ENCODE measurements at places on chromosomes 4 and X.

- peak overlapping the region; percentile 92 for H3K4me3 ChIP-seq
- H3K27ac ChIP-seq = peak overlapping the region; percentile 50
- H3K36me3 ChIP-seq = no peaks in the 10 kb centered on the region
These were observed 16.0 kb downstream of the UTP3 start for GRCh38 chr4:70704215-70704930.

DNA sequence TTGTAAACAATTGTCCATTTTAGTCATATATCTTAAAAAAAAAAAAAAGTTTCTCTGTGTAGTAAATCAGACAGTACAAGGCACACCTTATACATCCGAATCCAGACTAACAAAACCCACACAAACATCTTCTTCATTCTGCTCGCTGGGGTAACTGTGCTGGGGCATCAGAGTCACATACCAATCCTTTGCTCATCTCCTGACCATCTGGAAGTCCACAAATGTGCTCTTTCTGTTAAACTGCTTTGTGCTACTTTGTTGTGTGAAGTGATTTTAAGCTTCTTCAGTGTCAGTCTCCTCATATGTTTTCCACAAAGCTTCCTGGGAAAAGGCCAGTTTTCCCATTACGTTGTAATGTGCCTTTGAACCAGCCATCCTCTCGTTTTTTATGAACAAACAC is 86.2 kb upstream of the CBR4 start:
- peaks cover 3% of the 10 kb centered on the region for H3K36me3 ChIP-seq
- H3K27ac ChIP-seq = no peak overlapping the region
- no peak for DNase-seq
- H3K4me3 ChIP-seq = no peak overlapping the region

DNA sequence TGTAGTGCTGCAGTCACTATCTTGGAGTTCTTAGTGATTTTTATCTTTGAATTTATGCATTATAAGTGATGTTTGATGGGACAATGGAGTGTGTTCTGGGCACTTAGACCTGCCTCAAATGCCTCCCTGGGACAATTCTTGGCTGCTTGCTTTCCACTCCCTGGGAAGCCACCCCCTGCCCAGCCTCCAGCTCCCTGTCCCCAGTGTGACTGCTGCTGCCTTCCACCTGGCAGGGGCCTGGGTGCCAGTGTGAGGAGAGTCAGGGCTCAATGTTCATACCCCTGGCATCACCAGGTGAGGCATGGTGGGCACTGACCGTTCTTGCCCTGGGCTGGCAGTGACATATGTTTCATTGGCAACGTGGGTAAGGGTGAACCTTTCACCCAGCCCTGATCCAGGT is 14.8 kb downstream of the MSX1 start:
- H3K27me3 ChIP-seq = peaks cover 25% of the 10 kb centered on the region
- H3K27ac ChIP-seq = no peak overlapping the region
- H3K4me3 ChIP-seq = no peak overlapping the region
- H3K4me1 ChIP-seq = no peaks in the 10 kb centered on the region
- H3K36me3 ChIP-seq = no peaks in the 10 kb centered on the region

DNA sequence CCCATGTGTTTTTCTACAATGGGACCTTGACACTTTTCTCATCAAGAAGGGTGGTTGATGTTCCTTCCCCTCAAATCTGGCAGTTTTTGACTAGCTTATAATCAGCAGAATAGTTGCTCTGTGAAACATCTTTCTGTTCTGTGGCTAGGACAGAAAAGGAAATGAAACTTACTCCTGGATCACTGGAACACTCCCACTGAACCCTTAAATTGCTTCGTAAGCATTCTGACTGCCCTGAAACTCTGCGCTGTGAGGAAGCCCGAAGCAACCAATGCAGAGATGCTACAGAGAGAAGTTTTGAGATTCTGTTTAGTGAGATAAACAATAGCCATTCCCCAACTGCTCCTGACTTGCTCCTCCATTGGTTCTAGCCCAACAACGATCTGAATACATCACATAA is 602.2 kb downstream of the CENPC start:
- DNase-seq = no peak
- no peaks in the 10 kb centered on the region for H3K36me3 ChIP-seq
- no peaks in the 10 kb centered on the region for H3K4me1 ChIP-seq
- H3K27ac ChIP-seq = no peak overlapping the region
- no peaks in the 10 kb centered on the region for H3K27me3 ChIP-seq

GRCh38 chr4:147984065-147984777 is 252.3 kb downstream of the ARHGAP10 start:
- H3K4me3 ChIP-seq = no peak overlapping the region
- H3K36me3 ChIP-seq = no peaks in the 10 kb centered on the region
- no peaks in the 10 kb centered on the region for H3K27me3 ChIP-seq
- no peak for DNase-seq

GRCh38 chrX:47097018-47097417 is 18.8 kb downstream of the RGN start:
- H3K36me3 ChIP-seq = no peaks in the 10 kb centered on the region
- H3K27me3 ChIP-seq = no peaks in the 10 kb centered on the region
- no peaks in the 10 kb centered on the region for H3K4me1 ChIP-seq
- H3K4me3 ChIP-seq = no peak overlapping the region

DNA sequence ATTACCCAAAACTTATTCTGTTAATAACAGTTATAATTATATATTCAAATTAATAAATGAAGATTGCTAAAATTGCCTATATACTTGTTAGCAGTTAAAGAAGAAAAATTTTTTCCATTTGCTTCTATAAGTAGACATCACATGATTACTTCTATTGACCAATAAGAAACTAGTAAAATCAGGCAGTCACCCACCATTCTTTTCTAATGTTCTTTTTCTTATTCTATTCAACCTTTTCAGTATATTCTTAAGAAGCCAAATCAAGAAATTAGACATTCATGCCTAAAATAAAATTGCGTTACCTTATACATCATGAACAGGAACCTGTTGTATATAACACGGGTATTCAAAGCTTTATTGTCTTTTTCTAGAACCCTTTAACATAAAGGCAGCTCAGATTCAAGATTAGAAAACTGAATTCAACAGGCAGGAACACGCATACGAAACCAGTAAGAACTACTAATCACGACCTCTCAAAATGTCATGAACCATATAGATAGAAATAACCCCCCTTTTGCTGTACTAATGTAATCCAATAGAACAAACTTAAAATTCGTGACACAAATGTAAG is 568.1 kb upstream of the DIPK2B start:
- 0 out of 2 replicates have a peak, but pooled peaks cover 3% of the 10 kb centered on the region for H3K27me3 ChIP-seq
- DNase-seq = no peak
- H3K4me3 ChIP-seq = peak overlapping the region; percentile 49
- no peaks in the 10 kb centered on the region for H3K36me3 ChIP-seq
